ENCODE measurements at places on chromosomes 3 and 15.

GRCh38 chr3:102722317-102722716 lies 287.5 kb downstream of the ZPLD1 start:
- DNase-seq = no peak

DNA sequence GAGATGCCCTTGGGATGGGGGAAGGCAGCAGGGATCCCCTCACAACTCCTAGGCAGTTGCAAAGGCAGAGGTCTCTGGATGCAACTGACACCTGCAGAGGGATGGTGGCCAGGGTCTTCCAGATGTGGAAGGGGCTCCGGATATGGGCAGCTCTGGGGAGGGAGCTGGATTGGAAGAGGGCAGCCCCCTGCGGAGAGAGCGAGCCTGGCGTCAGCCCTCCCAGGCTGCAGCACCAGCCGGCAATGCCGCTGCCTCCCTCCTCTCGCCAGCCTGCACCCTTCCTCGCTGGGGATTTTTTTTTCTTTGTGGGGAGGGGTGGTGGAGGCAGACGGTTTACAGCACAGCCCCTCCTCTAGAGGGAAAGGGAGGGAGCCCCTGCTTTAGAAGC lies 1.6 kb downstream of the INSYN1 start:
- DNase-seq = no peak

GRCh38 chr3:40771112-40771511 lies 246.4 kb downstream of the ZNF621 start:
- no peak for DNase-seq

- no peak for DNase-seq
Observed at GRCh38 chr15:60685346-60685937, 206.5 kb upstream of the ICE2 start.

DNA sequence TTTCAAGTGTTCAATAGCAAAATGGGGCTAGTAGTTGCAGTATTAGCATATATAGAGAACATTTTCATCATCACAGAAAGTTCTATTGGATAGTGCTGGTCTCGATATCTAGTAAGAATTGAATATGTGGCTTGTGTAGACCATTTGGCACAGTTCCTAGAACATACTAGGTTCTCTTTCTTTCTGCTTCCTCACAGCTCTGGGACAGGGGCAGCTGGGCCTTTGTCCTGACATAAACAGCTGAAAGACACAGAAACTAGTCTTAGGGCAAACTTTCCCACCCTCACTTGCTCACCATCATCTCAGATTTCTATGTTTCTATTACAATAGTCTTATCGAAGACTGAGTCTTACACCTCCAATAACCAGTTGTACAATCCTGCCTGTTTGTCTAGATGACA lies 63.7 kb upstream of the DLG1 start:
- DNase-seq = no peak

DNA sequence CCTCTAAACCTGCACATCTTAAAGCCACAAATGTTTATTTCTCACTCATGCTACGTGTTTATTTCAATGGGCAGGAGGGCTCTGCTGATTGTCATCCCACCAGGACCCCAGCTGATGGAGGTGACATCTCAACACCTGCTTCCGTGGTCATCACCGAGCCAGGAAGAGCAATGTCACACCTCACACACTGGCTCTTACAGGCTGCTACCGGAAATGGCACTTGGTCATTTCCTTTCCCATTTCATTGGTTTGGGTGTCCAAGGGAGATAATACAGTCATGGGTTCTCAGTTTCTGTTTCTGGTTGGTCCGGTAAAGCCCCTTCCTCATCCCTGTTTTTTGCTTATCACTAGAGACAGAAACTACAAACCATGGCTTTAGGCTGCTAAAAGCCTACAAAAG lies 41.9 kb downstream of the ABHD2 start:
- peak; percentile 70 for DNase-seq
